ENCODE measurements at places on chromosomes 2 and 18.

DNA sequence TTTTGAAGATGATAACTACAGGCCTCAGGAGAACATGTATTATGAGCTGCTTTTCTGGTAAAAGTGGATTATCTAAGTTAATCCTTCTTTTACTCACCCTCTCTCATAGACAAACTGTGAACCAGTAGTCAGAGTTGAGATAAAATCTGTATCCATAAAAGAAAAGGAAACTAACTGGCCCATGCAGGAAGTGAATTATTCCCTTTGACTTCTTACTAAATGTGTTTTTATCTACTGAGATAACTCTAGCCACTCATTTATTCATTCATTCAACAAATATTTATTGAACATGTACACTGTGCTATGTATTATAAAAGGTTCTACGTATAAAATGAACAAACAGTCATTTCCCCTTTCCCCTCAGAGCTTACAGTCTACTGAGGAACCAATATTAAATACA lies 10.0 kb downstream of the WDR35 start:
- DNase-seq = no peak

DNA sequence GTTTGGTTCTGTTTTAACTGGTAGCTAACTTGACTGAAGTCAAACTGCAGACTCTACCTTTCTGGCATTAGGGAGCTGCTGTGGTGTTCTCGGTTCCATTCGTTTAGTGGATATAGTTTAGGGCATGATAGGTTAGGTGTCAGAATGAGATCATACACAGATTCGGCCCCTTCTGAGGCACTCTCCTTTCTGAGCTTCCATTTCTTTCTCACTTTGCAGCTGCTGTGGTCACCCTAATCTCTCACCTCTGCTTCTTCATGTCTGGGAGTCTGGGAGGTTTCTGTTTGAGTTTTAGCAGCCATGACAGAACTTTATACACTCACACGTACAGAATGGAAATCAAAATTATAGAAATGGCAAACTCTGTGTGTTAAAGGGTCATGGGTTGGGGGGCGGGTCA lies 122.8 kb downstream of the ATP9B start:
- DNase-seq = no peak

GRCh38 chr18:39960550-39960949 lies 1994.5 kb upstream of the PIK3C3 start:
- DNase-seq = no peak

DNA sequence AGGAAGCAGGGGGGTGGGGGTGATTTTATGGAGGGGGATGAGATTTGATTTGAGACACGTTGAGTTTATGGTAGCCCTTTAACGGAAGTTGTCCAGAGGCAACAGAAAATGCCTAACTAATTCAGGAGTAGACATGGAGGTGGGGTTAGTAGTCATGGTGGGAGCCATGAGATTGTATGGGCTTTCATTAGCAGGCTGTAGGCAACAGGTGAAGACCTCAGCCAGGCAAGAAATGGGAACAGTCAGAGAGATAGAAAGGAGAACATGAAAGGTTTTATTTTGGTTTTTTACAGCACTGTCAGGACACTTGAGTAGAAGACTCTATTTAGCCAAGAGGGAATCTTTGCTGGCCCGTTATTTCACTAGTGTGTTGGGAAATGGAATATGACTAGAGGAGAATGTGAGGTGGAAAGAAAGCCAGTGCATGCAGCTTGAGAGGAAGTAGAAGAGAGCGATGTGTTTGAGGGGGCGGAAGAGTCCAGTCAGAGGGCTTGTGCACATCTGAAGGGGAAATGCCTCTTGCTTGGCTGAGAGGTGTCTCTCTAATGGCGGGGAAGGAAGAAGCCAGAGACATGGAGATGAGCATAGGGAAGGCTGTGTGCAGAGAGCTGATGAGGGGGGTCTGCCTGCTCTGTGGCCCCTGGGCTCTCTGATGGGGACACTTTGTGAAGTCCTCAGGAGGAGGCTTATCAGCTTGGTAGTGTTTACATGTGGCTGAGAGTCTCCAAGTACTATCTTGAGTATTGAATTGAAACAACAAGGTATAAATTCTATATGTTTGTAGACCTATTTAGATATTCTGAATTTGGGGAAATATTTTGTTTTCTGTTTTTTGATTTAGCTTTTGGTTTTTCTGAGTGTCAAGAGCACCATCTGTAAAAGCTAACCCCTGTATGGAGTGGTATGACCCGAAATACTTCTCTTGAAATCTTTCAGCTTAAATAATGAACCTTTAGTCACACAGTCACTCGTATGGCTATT lies 66.9 kb upstream of the ITM2C start:
- DNase-seq = peak; percentile 19

- no peak for DNase-seq
Measured at GRCh38 chr2:32937602-32938448, 8.9 kb upstream of the LTBP1 start.

GRCh38 chr2:120912101-120912985 lies 176.7 kb downstream of the GLI2 start:
- no peak for DNase-seq

- no peak for DNase-seq
Measured at GRCh38 chr2:134957477-134957876, 38.9 kb downstream of the CCNT2 start.

DNA sequence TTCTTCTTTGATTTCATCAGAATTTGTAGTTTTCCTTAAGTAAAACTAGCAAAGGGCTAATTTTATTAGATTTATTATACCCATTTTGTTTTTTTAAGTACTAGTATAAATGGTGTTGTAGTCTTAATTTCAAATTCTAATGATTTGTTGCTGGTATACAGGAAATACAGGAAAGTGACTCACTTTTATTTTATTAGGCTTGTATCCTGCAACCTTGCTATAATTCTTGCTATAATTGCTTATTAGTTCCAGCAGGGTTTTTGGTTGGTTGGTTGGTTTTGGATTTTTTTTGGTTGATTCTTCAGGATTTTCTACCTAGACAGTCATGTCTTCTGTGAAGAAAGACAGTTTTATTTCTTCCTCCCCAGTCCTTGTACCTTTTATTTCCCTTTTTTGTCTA lies 110.6 kb upstream of the IL1R2 start:
- no peak for DNase-seq

DNA sequence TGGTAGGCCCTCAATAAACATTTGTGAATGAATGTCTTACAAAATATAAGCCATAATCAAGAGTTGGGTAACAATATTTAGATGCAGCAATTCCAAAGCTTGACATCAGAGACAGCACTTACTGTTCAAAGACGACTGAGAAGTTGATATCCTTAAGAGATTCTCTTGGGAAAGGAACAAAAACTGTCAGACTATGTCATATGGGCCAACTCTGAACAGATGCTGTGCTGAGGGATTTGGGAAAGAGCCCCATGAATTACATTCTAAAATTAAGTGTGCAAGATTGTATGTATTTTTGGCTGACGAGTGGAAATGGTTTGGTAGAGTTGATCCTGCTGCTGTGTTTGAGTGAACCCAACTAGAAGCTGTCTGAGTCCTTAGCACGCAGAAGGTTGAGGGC lies 250.7 kb upstream of the LINC00305 start:
- no peak for DNase-seq

Data from T-cell (primary cell).